NCI-H2081 (cell line): ENCODE measurements at places on chromosomes 7 and 10.

- no peak for DNase-seq
Observed at GRCh38 chr10:97921581-97922021, 72.0 kb downstream of the GOLGA7B start.

- no peak for DNase-seq
Observed at GRCh38 chr7:1812509-1813393, 142.7 kb downstream of the ELFN1 start.

DNA sequence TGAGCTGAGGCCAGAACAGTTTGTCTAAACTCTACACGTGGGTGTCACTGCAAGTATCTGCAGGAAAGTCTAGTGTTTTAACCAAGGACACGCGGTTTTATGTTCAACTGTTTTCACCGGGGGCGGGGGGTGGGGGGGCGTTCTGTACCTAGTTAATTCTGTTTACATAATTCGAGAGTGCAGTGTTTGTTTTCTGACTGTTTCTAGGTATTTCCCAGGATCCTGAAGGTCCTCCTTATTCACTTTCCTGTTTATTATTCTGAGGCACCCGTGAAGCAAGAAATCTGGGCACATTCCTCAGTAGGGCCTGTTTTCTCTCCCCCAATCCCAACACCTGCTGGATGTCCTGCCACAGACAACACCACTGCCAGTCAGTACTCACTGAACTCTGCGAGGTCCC is 7.6 kb downstream of the LOXL4 start:
- no peak for DNase-seq

DNA sequence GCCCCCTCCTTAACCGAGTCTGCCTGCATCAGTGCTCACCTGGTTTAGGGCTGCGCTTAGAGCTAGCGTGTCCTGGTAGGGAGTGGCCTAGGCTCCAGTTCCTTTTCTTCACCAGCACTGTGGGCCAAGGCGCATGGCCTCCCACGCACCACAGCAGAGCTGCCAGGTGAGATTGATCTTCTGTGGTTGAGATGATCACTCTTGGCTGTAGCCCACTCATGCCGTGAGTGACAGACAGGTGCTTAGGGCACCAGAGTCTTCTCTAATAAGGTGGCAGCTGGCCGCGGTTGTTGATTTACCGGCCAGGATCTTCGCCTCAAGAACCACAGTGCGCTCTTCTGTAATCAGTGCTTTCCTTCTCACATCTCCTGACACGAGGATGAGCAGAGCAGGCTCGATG is 157.2 kb upstream of the INSYN2A start:
- no peak for DNase-seq

GRCh38 chr10:131635564-131636015 is 265.2 kb upstream of the PPP2R2D start:
- no peak for DNase-seq

DNA sequence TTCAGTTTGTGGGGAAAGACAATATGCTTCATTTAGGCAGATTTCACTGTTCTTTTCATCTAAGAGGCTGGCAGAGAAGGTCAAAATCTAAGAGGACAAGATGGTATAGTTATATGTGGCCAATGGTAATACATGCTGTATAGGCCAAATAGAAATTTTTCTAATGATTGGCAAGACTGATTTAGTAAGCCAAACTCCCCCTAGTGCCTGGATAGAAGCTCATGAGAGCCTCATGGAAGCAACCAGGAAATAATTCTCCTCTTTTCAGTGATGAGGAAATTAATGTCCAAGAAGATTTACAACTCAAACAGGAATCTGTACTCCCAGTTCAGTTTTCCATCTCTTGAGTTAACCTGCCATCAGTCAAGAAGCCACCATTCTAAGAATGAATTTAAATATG is 253.6 kb upstream of the PHF14 start:
- DNase-seq: no peak
